Stimulated activated CD8-positive, alpha-beta memory T cell treated with anti-CD3 and anti-CD28 coated beads, Interleukin-4, amount 100 ng/mL, for 4 hours (primary cell): ENCODE measurements at places on chromosomes 6 and 20.

GRCh38 chr6:3398755-3399696, 57.8 kb downstream of the SLC22A23 start:
- DNase-seq: no peak

- no peak for DNase-seq
Observed at GRCh38 chr20:43205699-43206098, 16.0 kb upstream of the PTPRT start.

DNA sequence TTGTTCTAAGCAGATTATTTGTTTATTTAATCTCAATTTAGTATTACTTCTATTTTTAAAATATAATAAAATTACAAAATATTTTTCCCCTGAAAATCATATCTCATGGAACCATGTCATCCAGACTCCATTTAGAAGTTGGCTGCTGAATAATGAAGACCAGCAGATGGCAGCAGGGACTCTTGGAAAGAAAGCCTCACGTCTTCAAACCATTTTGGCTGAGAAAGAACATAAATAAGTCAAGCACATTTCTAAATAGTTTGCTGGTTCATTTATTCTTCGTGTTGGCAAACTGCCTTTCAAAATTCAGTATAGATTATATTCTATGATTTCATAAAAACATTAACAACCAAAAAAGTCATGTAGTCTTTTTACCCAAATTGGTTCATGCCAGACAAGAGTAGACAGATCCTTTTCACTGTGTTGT, 71.7 kb downstream of the RCAN2 start:
- no peak for DNase-seq

- no peak for DNase-seq
Observed at GRCh38 chr6:25578538-25578937, 73.5 kb upstream of the SCGN start.

DNA sequence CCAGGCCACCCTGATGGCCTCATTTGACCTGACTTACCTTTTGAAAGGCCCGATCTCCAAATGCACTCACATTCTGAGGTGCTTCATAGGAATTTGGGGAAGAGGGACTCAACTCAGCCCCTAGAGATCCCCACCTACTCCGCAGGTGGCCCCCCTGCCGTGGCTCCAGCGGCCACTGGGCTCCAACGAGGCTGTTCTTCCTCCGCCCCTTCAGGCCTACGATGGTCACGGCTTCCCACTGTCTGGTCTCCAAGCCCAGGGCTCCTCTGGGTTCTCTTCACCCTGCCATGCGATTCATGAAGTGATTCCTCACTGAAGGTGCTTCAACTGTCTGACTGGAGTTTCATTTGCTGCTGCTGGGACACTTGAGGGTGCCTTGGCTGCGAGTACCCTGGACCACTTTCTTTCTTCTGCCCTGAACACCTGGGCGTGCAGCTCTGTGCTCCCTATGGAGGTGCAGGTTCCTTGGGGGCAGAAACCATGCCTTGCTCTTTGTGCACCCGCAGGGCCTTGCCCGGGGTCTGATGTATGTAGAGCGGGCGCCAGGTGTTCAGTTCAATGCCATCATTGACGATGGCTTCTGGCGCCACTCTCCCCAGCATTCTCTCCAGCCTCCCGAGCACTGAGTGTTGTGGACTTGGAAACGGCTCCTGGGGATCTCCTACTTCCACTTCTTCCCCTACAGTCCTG, 10.0 kb upstream of the DUSP22 start:
- DNase-seq: no peak

GRCh38 chr6:150119173-150119572, 23.7 kb upstream of the PPP1R14C start:
- DNase-seq: no peak

DNA sequence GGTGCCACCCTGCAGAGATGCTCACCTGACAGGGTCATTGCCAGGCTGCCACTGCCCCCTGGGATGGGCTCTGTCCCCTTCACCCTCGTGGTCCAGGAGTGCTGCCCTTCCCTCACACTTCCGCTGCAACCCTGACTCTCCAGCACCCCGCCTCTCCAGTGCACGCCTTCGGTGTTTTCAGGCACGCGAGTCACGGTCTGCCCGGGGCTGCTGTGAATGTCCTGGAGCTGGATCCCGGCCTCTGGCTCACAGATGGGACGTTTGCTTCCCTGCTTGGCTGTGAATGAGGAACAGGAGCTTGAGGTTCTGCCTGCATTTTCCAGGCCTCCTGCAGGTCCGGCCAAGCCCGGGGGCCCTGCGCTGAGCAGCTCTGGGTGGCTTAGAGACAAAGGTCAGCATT, 343.4 kb downstream of the SMOC2 start:
- no peak for DNase-seq

DNA sequence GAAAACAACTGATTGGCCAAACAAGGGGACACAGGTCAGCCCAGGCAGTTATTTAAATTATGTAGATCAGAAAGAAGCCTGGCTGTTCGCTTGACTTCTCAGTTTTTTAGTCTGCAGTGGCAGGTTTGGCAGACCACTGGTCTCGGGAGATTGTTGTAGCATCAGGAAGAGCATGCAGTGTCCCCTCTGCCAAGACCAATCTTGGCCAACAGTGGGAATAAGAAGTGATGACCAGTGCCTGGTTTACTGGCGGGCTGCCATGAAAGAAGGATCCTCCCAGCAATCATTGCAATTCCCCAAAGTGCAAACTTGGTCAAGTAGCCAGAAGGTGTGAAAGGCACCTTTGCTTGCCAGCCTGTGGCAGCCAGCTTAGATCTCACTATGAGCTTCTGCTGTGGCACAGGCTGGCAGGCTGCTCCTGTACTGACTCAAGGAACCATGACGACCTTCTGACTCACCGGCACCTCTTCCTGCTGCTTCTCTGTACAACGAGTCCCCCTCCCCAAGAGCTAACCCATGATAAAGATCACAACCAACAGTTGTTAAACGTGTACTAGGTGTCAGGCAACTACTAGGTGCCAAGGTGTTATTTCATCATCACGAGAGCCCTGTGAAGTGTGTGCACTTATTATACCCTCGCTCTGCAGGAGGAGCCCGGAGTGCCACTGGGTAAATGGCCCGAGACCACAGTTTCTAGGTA, 76.8 kb upstream of the DUSP22 start:
- no peak for DNase-seq

DNA sequence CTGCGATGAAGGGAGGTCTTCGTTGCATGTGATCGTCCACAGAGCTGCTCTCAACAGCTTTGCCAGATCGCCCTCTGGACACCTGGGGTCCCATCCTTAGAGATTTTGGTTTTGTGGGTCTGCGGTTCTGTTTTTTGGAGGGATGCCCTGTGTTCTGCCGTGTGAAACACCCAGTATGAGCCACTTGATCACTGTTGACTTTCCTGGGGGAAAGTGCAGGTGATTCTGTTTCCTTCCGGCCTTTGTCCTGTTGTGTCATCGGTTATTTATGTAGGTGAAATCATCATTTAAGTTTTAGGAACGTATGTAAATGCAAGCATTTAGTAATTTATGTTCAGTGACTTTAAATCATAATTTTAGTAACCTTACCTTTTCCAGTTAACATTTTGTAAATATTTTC, 56.4 kb upstream of the SLC22A1 start:
- DNase-seq: no peak

- no peak for DNase-seq
Observed at GRCh38 chr20:59159091-59159490, 4.5 kb upstream of the ZNF831 start.

GRCh38 chr6:167464177-167464576, 139.3 kb downstream of the TTLL2 start:
- no peak for DNase-seq

DNA sequence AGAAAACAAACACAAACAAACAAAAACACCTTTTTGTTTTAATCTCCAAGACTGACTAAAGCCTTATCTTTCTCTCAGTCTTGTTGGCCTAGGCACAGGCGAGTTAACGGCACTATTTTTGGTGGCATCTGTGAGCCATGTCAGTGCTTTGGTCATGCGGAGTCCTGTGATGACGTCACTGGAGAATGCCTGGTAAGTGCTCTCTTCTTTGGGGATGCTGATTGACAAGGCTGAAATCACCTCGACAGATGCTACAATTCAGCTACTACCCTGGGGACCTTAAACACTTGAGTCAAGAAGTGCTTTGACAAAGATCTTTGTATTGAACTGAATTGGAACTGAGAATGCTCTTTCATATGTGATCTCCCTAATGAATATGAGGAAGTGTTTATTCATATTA, 384.1 kb downstream of the LAMA2 start:
- no peak for DNase-seq

DNA sequence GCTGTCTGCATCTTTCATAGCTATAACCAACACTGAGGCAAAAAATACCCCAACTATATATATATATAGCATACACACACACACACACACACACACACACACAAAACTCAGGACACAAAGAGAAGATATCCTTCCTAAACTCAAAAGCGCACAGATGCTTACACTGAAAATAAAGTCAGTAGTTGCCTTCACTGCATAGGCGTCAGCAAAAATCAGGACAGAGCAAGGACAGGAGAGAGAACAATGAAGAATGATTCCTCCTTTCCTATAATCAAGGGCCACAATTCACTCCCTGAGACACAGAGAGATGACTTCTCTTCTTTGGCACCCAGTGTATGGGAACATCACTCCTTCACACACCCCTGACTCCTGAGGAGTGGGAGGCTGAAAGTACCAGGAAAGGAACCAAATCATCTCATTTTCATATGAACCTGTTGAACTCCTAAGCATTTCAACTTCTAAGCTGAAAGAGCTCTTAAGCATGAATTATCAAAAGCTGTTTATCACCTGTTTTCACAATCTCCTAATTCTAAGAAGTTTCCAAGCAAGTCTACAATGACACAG, 141.4 kb downstream of the HIVEP2 start:
- no peak for DNase-seq

- no peak for DNase-seq
Observed at GRCh38 chr6:8546496-8546895, 111.2 kb upstream of the SLC35B3 start.

- no peak for DNase-seq
Observed at GRCh38 chr20:16707674-16708073, 22.2 kb upstream of the SNRPB2 start.

DNA sequence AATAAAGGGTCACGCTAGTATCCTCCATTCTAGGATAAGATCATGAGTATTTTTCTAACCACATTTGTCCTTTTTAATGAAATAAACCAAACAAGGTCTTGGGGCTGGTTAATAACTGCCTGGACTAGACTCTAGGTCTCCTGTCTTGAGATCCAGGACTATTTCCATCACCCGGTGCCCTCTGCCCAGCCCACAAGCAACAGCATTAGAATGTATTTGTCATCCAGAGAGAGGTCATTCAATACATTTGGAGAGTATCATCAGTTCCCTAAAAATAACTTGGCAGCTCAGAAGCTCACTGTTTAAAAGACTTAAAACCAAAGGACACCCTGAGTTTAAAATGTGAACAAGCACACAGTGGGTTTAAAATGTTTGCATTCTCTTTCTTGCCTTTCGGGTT, 4.4 kb upstream of the RBM24 start:
- DNase-seq: no peak

DNA sequence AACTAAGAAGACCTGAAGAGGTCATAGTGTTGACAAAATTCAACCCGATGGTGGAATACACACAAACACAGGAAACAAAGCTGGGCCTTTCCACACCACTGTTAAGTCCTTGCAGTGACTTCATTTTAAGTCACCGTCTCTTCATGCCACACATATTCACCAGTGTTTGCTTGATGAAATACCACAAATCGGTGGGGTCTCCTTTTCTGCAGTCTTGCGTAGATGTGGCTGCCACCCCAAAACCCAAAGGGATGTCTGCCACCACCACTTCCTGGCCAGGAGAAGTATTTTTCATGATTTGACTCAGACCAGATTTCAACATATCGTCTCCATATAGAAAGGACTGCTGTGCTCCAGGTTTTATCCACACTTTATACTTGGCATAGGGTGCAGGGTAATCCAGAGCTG, 11.0 kb upstream of the COL10A1 start:
- DNase-seq: no peak
